Stimulated activated CD8-positive, alpha-beta memory T cell treated with anti-CD3 and anti-CD28 coated beads, Interleukin-4, amount 100 ng/mL, for 4 hours (primary cell): ENCODE measurements at places on chromosomes 6 and 20.
A peak's percentile ranks its signal among the peaks of the same experiment; 100 is the strongest.

DNA sequence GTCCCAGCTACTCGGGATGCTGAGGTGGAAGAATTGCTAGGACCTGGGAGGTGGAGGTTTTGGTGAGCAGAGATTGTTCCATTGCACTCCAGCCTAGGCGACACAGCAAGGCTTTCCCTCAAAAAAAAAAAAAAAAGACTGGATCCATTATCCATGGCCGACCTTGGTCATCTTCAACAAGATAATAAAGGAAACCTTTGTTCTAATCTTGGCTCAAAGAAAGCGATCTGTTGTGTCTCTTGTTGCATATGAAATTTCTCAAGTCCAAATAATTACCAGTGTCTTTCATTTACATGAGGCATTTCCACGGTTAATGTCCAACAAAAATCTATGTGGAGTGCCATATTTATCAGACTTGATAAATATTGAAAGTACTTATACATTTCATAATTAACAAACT is 23.7 kb upstream of the KIF16B start:
- no peak for DNase-seq

DNA sequence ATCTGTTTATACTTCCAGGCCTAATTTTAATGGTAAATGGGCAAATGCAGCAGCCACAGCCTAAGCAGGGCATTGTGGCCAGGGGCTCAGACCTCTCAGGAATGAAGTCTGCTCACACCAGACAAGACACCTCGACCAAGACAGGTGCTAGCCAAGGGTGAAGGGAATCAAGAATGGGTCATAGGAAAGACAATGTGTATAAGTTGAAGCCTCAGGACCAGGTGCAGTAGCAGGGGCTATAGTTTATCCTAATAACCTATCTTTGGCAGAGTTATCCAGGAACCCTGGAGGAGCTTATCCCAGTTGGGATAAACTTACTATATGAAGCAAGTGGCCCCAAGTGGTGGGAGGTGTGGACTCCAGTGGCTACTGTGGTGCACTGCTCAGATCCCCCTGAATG is 165.0 kb upstream of the TAB2 start:
- DNase-seq, result no peak

- DNase-seq, result no peak
Observed at GRCh38 chr20:46458866-46459750, 52.7 kb upstream of the ELMO2 start.

DNA sequence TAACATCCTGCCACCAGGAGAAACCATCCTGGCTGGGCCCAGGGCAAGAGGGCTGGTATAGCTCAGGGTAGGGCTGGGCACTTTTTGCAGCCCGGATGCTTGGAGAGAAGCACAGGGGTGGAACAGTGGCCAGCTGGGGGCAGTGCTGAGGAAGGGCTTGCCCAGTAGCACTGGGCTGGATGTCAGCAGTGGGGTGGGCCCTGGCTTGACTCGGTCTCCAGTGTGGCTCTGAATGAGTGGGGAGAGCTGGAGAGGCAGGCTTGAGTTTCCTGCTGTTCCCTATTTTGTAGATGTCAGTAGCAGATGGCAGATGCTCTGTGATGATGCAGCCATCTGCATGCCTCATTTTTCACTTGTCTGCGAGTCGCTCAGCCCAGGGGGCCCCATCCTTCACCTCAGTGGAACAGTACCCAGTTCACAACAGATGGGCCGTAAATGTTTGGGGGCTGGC is 56.3 kb upstream of the TULP1 start:
- DNase-seq, result no peak

GRCh38 chr6:111524735-111525134 is 41.7 kb upstream of the REV3L start:
- no peak for DNase-seq

DNA sequence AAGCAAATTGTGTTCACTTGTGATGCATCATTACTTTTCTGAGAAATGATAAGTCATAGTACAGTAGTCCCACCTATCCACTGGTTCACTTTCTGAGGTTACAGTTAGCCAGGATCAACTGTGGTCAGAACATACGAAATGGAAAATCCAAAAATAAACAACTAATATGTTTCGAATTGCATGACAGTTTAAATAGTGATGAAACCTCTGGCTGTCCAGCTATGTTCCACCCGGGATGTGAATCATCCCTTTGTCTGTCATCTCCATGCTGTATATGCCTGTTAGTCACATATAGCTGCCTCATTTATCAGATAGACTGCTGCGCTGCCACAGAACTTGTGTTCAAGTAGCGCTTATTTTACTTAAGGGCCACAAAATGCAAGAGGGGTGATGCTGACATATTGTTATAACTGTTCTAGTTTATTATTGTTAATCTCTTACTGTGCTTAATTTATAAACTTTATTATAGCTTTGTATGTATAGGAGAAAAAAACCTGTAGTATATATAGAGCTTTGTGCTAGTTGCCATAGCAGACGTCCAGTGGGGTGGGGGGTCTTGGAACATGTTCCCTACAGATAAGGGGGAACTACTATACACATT is 29.2 kb downstream of the AFDN start:
- no peak for DNase-seq

GRCh38 chr6:150600301-150601017 is 774 bp downstream of the PLEKHG1 start:
- peak; percentile 15 for DNase-seq

GRCh38 chr6:41263267-41263666 is 23.2 kb downstream of the TREM1 start:
- DNase-seq, result no peak

DNA sequence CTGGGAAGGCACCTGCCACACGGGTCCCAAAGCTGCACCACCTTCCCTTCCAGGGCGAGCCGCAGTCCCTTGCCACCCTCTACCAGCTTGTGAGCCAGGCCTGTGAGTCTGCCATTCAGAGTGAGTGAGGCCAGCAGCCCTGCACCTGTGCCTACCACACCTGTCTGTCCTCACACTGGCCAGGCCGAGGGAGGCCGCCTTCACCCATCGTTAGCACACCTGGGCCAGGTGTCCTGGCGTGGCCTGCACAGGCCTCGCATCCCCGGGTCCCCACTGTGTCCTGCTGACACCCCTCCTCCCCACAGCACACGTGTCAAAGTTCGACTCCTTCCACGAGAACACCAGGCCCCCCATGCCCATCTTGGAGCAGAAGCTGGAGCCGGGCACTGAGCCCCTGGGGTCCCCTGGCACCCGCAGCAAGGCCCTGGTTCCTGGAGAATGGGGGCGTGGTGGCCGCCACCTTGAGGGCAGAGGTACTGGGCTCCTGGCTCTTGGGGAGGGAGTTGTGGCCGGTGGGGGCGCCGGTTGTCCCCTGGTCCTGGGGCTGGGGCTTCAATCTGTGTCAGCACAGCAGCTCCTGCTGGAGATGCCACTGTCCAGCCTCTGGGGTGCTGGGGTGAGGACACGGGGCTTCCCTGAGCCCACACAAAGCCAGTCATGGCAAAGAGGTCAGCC is 33.0 kb downstream of the CHRNA4 start:
- DNase-seq, result no peak

GRCh38 chr6:4901386-4902061 is 102.3 kb downstream of the RPP40 start:
- no peak for DNase-seq

GRCh38 chr20:19758501-19759331 is 658 bp downstream of the RIN2 start:
- no peak for DNase-seq

- DNase-seq, result no peak
Observed at GRCh38 chr6:52400313-52401041, 19.7 kb upstream of the EFHC1 start.

DNA sequence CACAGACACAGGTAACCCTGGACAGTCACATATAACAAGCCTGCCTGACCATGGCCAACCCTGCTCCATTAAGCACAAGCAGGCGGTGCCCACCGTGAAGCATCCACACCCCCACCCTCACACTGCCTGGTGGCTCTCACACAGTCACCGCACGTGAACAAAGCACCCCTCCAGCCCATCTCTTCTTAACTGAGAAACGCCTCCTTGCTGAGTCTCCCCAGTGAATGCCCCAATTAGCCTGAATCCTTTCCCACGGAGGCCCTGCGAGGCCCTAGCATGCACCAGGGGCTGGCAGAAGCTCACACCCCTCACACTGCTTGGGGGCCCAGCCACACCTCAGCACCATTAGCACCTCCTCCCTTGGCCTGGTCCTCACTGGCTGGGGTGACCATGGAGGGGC is 72.3 kb downstream of the GRM4 start:
- no peak for DNase-seq

- DNase-seq, result no peak
Observed at GRCh38 chr20:22758815-22759214, 174.4 kb upstream of the FOXA2 start.

DNA sequence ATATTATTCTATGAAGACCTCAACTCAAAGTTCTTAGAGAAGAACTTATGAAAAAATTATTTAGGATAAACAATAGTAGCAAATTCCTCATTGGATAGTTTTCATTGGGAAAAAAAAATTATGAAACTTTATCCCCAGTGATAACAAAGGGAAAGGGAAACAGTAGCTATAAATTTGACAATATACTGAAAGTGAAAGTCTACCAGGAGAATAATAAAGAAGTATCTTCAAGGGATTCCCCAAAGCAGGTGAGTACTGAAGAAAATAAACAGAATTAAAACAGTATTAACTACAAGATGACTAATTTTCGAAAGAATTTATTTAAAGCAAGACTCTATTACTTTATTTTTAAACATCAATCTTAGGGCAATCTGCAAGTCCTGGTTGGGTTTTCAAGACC is 56.4 kb downstream of the REPS1 start:
- no peak for DNase-seq

DNA sequence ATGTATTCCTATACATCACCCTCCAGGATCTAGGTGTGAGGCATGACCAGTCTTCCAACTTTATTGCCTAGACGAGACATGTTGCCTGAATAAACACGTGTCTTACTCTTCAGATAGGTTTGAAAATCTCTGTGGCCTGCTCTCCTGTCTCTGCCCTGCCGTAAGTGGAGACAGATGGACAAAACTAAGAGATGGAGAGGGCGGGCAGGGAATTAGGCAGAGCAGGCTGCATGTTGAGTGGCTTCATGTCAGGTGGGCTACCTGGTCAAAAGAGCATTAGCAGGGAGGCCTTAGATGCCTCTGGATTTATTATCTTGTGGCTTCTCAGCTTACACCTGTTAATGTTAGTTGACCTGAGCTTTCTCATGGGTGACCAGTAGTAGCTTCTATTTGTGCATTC is 59.0 kb upstream of the TULP4 start:
- no peak for DNase-seq

- no peak for DNase-seq
Observed at GRCh38 chr20:43955750-43956191, 41.1 kb downstream of the TOX2 start.

GRCh38 chr20:64258071-64258823 is 2.7 kb downstream of the PCMTD2 start:
- no peak for DNase-seq

GRCh38 chr6:40116832-40117231 is 182.6 kb upstream of the MOCS1 start:
- no peak for DNase-seq
